ENCODE measurements at places on chromosomes 13 and 19.
A peak's percentile ranks its signal among the peaks of the same experiment; 100 is the strongest.

- no peak for DNase-seq
These were observed 14.0 kb downstream of the PDX1 start for GRCh38 chr13:27933580-27934328.

GRCh38 chr19:40803857-40804782 lies 5.1 kb downstream of the EGLN2 start:
- DNase-seq = no peak

- no peak for DNase-seq
These were observed 583.1 kb downstream of the EFNB2 start for GRCh38 chr13:105952233-105952972.

- DNase-seq = no peak
These were observed 9.6 kb upstream of the FOXO1 start for GRCh38 chr13:40676007-40676406.

- peak; percentile 69 for DNase-seq
These were observed 152.0 kb downstream of the NUFIP1 start for GRCh38 chr13:44837250-44837649.

- peak; percentile 62 for DNase-seq
These were observed 87.6 kb downstream of the CYSLTR2 start for GRCh38 chr13:48741377-48741776.

GRCh38 chr19:9861503-9861902 lies 26.4 kb downstream of the PIN1 start:
- no peak for DNase-seq

GRCh38 chr19:2048104-2048958 lies 2.7 kb downstream of the MKNK2 start:
- DNase-seq = no peak

DNA sequence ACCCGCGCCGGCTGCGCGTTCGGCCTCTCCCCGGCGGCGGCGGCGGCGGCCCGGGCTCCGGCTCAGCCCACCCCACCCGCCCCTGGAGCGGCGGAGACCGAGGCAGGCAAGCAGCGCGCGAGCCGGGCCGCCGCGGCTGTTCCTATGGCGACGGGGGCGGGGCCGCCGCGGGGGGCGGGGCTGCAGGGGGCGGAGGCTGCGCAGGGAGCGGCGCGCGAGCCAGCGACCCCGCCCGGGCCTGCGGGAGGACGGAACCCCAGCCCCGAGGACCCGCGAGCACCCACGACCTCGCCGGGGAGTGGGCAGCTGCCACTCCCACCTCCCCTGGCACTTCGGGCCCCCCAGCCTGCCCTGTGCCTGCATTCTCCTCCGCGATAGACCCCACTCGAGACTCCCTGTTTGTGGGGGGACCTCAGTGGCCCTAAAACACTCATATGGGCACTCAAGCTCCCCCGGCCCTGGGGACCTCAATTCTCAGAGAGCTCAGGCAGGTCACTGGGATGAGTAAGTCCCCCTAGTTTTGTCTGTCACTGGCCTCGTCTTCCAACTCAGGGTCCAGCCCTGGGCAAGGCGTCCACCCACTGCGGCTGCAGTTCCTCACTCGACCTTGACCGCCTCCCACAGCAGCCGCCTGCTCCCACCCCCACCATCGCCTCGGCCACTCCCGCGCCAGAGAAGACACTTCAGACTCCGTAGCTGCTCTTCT lies at the start of gene CTXN1:
TSS of gene CTXN1 (minus strand) at position 115 of the 706 bp plus-strand sequence. CDS start 597 bp downstream, outside the sequence.
- peak; percentile 78 for DNase-seq

DNA sequence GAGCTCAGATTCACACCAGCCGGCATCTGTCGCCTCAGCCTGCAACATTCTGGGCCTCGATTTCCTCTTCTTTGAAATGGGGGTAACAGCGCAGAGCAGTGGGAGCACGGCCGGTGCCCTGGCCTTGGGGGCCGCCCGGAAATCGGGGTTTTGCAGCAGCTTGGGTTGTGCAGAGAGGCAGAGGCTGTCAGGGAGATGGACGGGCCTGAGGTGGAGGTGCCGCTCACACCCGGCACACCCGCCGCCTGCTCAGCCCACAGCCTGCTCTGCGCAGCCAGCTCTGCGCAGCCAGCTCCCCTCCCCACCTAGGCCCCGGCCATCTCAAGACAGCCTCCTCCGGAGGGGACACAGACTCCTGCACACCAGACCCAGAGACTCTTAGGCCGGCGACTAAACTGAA lies 10.6 kb downstream of the KLF2 start:
- DNase-seq = no peak

GRCh38 chr13:79722885-79723445 lies 242.0 kb downstream of the NDFIP2 start:
- peak; percentile 26 for DNase-seq

GRCh38 chr13:39655041-39655568 lies 357 bp upstream of the COG6 start:
- DNase-seq = no peak

- DNase-seq = no peak
These were observed 9.5 kb downstream of the STOML3 start for GRCh38 chr13:38981096-38981495.

DNA sequence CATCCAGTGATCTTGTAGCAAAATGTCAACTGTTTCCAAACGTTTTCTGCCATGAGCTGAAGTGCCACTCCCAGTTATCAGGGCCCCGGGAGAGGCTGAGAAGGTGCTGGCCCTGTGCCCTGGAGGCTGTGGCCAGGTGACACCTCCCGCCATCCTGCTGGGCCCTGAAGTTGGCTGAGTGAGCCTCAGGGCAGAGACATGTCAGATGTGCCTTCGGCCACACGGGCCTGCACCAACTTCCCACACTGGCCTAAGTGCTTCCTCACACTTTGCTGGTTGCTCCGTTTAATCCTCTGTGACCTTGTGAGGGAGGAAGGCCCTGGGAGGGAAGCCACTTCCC lies 4.8 kb downstream of the ADPRHL1 start:
- DNase-seq = no peak

GRCh38 chr19:12784394-12784870 lies 6.9 kb upstream of the JUNB start:
- DNase-seq = no peak

DNA sequence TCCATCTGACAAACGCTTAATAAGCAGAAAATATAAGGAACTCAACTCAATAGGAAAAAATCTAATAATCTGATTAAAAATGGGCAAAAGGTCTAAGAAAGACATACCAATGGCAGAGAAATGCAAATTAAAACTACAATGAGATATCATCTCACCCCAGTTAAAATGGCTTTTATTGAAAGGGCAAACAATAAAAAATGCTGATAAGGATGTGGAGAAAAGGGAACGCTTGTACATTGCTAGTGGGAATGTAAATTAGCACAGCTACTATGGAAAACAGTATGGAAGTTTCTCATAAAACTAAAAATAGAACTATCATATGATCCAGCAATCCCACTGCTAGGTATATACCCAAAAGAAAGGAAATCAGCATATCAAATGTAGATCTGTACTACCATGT lies 508.8 kb upstream of the GPC6 start:
- no peak for DNase-seq

GRCh38 chr19:18300930-18301717 lies 19.7 kb upstream of the JUND start:
- peak; percentile 90 for DNase-seq

DNA sequence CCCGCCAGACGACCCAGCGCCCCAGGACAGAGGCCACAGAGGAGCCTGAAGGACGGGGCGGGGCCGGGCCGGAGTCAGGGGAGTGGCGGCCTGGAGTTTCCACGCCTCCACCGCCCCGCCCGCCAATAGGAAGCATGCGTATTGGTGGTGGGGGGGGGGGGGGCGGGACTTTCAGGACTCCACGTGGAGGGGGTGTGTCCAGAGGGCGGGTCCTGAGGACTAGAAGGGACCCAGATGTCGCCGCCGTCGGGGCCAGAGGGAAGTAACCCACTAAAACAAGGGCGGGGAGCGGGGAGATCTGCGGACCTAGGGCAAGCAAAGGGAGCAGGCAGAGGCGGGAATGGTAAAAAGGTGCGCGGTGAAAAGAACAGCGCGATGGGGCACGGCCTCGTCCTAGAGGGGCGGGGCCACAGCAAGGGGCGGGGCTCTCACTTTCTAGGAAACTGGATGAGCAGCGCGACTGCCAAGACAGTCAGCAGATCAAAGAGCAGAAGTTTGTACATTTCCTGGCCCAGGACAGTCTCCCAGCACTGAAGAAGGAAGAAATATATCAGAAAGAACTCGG lies 2.8 kb upstream of the LENG1 start:
- peak; percentile 79 for DNase-seq

GRCh38 chr19:38387550-38388348 lies at the start of gene GGN:
GGN (minus strand) TSS chr19:38388034; CDS start chr19:38387261, 773 bp downstream.
- DNase-seq = peak; percentile 97
